Mammary epithelial cell (primary cell): ENCODE measurements at places on chromosomes 5 and 9. TPM values are rescaled to one million over a fixed set of nuclear protein-coding genes. Genes with fewer than 3 reads are reported as not detected.
A peak's percentile ranks its signal among the peaks of the same experiment; 100 is the strongest.

- peak; percentile 60 for DNase-seq
Measured at GRCh38 chr9:114619191-114619761, 8.2 kb downstream of the TMEM268 start.

DNA sequence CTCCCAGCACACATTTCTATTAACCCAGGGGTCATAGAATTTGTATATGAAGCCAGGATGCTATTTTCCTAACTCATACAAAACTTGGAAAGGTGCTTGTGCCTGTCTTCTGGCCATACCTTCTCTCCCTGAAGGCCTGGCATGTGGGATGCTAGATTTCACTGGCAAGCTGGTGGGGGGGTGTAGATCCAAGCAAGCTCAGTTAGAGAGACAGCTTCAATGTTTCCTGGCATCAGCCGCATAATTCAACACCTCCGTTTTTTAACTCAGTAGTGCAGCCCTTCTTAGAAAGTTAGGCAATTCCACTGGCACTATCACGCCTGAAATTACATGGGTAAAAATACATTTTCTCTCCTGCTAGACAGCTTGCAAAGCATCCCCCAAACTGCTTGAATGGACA, 51.8 kb downstream of the MEGF10 start:
- no peak for DNase-seq

GRCh38 chr5:113081881-113082546, 105.4 kb downstream of the DCP2 start:
- peak; percentile 84 for DNase-seq

- DNase-seq, result no peak
Measured at GRCh38 chr5:14316471-14316870, 173.3 kb downstream of the TRIO start.

DNA sequence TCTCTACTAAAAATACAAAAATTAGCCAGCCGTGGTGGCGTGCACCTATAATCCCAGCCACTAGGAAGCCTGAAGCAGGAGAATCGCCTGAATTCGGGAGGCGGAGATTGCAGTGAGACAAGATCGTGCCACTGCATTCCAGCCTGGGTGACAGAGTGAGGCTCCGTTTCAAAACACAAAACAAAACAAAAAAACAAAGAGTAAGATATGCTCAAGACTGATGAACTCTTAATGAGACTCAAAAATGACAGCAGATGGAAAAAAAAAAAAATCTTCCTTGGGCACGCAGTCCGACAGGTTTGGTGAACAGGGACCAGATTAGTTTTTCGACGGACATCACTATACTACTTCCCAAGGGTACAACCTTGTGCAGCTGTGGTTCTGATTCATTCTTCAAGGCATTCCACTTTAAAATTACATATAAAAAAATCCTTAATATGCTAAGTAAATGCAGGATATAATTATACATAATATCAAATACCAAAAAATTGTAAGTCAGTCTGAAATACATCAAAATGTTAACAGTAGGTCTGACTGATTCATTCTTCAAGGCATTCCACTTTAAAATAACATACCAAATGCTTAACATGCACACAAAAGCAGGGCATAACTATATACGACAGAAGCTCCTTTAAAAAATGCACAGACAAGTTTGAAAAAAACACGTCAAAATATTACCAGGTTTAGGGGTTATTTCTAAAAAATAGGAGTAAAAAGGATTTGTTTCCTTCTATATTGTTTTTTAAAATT, 12.3 kb downstream of the PSIP1 start:
- DNase-seq, result no peak

- no peak for DNase-seq
Measured at GRCh38 chr5:72651109-72651508, 143.9 kb upstream of the ZNF366 start.

HACD4 gene
- polyA plus RNA-seq, result 0.08 TPM

ENTPD2 gene
- 3.5 TPM for polyA plus RNA-seq
